Hepatic stellate cell (primary cell): ENCODE measurements at places on chromosomes 7 and 10.

- no peak for DNase-seq
These were observed 162.8 kb upstream of the NFE2L3 start for GRCh38 chr7:25989140-25989705.

GRCh38 chr10:128043259-128044045 lies 82.8 kb downstream of the MKI67 start:
- DNase-seq, result no peak

DNA sequence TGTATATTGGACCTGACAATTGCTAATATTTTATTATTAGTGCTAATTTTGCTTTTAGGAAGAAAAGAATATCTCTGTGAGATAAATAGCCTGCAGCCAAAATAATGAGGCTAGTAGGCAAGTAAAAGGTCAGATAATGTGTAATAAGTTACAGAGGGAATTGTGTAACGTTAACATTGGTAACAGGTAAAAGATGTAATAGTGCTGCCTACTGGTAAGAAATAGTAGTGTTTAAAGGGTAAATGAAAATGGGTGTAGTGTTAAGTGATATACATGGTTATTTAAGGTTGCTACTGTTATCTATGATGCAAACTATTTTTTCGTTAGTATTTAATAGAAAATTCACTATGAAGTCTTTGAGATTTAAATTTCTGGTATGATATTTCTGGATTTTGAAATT lies 9.2 kb upstream of the FOXP2 start:
- no peak for DNase-seq

- no peak for DNase-seq
These were observed 45.1 kb downstream of the DPY19L1 start for GRCh38 chr7:34991938-34992840.

DNA sequence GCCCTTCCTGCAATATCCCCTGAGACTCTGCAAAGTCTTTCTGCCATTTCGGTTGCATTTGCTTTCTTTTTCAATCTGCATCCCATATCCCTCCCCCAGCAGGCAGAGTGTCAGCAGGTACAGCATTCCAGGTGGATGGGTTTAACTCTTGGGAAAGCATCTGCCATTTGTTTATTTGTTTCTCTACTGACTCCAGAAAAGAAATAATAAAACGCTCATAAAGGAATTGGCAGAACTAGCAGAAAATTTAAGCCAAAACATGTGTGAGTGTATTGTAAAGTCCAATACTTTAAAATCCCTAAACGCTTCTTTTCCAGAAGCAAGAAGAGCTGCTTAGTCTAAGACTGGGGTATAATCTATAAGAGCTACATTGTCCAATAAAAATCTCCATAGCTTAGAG lies 393.8 kb downstream of the TNS3 start:
- no peak for DNase-seq

GRCh38 chr10:104617831-104618230 lies 23.3 kb upstream of the SORCS3 start:
- DNase-seq, result no peak

DNA sequence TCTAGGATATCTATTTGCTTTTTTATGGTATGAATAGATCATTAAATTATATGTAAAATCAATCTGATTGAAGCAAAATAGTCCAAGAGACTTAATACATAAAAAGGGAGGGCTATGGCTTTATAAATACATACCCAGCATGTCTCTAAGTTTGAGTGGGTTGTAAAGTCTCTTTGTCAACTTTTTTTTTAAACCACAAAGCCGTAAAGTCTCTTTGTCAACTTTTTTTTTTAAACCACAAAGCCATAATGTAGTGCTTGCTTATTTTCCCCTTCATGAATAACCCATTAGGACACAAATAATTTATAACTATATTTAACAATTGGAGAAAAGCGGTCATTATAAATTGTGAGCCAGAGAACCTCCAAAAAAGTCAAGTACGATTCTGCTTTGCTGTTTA lies 5.7 kb downstream of the HECTD2 start:
- DNase-seq, result no peak
